Activated naive CD8-positive, alpha-beta T cell treated with anti-CD3 and anti-CD28 coated beads, Interleukin-2, amount 50 U/mL, for 24 hours (primary cell): ENCODE measurements at places on chromosomes 7 and 10.

DNA sequence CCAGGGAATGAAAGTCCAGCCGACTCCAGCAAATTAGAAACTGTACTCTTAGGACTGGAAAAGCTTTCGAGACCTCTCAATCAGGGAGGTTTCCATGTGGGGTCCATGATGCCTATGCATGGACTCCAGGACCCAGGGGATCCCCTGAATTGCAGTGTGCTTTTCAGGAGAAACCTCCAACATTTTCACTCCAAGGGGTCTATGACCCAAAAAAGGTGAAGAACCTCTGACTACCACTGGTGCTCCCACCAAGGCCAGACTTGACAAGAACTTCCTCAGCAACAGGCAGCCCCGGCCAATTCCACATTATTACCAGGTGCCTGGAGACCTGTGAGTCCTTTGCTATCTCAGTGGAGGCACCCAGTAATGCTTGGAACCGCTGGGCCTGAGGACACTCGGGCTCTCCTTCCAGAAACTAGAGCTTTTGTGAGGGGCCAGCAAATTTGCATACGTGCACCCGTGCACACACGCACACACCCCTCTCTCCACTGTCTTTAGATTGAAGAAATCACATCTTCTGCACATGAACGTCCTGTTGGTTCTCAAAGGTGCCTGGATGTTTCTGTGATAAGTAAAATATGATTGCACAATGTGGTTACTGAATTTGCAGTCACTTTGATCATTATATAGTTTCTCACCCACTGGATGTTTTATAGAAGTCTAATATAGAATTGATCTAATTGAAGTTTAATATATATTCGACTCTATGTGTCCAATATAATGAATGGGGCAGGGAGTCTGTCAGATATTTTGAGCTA is 54.7 kb downstream of the SYPL1 start:
- no peak for DNase-seq

DNA sequence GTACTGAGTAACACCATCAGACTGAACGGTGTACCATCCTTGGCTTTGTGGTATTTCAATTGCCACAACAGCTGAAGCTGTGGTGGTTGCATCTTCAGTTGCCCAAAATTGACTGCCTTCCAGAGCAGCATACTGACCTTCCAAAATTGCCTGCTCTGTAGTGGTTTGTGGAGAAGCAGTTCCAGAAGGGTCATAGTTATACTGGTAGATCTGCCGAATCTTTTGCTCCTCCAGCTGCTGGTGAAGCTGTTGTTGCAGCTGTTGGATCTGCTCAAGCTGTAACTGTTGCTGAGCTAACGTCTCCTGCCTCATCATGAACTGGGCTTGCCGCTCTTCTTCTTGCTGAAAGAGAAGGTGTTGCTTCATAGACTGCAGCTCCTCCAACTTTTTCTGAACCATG is 212.2 kb downstream of the PCLO start:
- no peak for DNase-seq

DNA sequence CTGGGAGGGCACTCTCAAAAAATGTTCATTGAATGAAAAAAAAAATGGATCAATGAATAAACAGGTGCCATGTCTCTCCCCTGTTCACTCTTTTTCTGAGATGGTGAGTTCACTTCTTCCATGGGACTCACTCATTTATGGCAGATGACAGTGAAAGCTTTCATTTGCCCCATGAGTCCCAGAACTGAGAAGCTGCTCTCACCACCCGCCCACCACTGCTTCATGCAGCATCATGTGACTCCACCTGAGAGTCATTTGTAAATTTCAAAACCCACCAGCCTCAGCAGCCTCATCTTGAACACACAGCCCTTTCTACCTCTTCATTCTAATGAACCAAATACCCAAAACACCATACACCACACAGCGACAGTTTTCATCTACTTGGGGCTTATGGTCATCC is 64.9 kb downstream of the SCRN1 start:
- no peak for DNase-seq

DNA sequence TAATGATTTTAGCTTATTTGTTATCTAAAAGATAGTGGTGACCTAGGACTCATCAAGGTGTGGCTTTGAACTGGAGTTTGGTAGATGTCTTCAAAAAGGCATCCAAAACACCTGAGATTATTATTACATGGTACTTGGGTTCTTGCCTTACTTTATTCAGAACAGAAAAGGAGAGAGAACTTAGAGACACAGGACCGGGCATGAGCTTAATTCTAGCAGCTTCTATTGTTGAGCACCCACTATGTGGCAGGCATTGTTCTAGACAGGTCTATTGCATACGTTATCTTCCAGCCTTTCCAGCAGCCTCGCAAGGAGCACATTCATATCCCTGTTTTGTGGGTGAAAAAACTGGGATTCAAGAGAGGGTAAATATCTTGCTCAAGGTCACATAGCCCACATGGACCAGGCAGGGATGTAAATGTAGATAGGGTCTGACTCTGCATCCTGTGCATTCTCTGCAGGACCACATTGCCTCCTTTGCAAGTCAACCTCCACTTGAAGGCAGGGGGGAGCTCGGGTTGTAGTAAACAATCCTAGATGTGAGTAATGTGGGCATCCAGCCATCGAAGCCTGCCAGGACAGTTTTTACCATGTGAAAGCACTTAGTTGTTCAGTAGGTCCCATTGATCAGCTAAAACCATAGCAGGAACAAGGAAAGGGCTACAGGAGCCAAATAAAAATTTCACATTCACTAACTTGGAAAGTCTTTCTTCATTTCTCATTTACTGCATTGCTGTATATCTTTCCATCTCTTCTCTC is 551.4 kb downstream of the LRMDA start:
- DNase-seq, result no peak

- DNase-seq, result no peak
These were observed 7.8 kb upstream of the CYP3A4 start for GRCh38 chr7:99791667-99792369.

GRCh38 chr10:126064512-126064911 is 168.1 kb downstream of the FANK1 start:
- DNase-seq, result no peak

- no peak for DNase-seq
These were observed 678.3 kb upstream of the C7orf33 start for GRCh38 chr7:147912291-147912690.

- no peak for DNase-seq
These were observed 197.3 kb downstream of the PRPF18 start for GRCh38 chr10:13784067-13784466.

- no peak for DNase-seq
These were observed 136.6 kb downstream of the AHR start for GRCh38 chr7:17434841-17435692.

DNA sequence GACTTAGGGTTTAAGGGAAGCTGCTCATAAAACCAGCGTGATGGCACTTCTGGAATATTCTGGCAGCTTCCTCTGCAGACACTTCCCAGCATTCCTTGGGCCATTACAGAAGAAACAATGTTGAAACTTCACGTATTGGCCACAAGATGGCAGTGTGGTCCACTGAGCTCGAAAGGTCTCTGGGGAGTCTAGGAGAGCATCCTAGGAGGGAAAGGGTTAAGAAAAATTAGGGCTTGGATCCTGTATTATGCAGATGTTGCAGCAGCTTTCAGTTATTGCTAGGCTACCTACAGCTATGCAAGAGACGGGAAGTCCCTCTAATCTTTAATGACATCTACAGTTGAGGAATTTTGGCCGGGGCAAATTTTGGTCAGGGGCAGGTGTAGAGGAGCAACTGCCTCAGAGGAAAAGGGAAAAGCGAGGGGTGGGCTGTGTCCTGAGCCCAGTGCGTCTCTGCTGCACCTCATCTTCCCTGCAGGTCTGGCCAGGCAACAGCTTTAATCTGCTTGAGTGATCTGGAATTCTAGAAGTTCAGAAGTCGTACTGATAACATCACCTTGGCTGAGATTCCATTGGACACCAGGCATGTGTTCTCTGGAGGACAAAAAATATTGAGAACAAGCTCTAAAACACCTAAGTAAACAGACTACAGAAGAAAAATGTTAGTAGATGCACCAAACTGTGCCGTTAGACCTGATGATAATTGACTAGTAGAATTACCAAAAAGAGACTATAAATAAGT is 220.8 kb upstream of the PRSS58 start:
- peak; percentile 36 for DNase-seq

DNA sequence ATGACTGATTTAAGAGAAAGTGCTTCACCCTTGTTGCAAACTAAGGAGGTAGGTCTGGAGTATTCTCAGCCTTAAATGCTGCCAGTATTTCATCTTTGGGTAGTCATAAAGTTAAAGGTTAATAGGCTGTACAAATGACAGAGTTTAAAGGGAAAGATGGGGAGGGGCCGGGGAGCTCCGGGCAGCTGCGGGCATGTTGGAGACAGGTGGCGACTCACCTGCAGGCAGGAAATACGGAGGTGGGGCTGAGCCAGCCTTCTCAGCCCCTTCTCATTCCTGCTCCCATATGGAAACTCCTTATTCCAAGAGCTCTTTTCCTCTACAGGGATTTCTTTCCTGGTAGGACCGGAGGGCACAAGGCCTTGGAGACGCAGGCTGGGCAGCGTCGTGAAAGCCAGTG is 31.8 kb upstream of the HMX3 start:
- DNase-seq, result no peak

- DNase-seq, result no peak
These were observed 76.7 kb downstream of the SHH start for GRCh38 chr7:155735442-155736115.

DNA sequence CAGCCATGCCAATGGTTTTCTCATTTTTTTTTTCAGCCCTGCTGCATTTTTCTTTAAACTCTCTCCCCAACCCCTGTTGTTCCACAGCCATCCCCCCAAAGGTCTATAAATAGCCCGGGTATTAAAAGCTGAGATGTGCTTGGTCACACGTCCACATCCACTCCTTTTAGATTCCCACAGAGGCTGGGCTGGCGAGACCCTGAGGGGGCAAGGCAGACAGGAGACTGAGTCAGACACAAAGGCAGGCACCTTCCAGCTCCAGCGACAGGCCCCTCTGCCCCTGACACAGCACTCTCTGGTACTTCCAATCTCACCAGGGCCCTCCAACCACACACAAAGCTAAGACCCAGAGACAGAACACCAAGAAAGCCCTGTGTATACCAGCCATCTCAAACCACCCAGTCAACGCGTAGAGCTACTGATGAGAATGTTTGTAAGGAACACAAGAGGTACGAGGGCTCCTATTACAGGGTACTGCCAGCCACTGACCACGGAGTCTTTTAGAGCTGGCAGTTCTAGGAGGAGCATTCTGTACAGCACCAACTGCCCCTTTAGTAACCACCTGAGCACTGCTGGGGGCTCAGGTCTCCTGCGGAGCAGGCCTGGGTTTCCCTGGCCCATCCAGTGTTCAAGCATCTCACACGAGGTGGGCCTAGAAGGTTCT is 64.2 kb upstream of the DDC start:
- DNase-seq, result no peak

GRCh38 chr7:151925446-151926335 is 30.6 kb upstream of the GALNTL5 start:
- DNase-seq, result no peak

- DNase-seq, result no peak
These were observed 38.7 kb upstream of the ZNF32 start for GRCh38 chr10:43687373-43687772.

DNA sequence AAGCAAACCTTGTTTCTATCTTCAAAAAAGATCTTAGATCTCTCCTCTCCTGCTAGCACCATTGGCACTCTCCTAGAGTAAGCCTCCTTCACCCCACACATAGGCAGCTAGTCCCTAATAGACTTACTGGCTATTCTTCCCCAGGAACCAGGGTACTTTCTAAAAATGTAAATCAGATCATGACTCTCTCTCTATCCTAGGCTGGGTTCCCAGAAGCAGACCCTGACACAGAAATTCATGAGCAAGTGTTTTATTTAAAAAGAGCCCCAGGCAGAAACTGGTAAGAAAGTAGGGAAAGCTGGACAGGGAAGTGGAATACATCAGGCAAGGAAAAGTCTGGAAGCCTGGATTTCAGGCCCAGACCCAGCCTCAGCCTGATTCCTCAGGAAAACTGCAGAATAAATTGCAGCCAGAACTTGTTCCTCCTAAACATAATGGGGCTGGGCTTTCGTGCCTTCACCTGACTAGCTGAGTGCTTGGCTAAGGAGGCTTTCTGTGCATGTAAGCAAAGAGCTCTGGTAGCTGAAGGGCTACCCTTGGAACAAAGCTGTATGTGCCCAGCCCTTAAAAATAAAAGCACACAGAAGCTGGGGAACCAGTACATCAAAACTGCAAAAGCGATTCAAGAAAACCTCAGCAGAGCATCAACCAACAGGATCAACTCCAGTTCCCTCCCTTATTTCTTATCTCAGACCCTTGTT is 18.8 kb upstream of the SORBS1 start:
- no peak for DNase-seq

- peak; percentile 65 for DNase-seq
These were observed 6.6 kb downstream of the NPC1L1 start for GRCh38 chr7:44534501-44534900.

GRCh38 chr10:26573674-26574073 is 123.8 kb upstream of the PDSS1 start:
- DNase-seq, result no peak

DNA sequence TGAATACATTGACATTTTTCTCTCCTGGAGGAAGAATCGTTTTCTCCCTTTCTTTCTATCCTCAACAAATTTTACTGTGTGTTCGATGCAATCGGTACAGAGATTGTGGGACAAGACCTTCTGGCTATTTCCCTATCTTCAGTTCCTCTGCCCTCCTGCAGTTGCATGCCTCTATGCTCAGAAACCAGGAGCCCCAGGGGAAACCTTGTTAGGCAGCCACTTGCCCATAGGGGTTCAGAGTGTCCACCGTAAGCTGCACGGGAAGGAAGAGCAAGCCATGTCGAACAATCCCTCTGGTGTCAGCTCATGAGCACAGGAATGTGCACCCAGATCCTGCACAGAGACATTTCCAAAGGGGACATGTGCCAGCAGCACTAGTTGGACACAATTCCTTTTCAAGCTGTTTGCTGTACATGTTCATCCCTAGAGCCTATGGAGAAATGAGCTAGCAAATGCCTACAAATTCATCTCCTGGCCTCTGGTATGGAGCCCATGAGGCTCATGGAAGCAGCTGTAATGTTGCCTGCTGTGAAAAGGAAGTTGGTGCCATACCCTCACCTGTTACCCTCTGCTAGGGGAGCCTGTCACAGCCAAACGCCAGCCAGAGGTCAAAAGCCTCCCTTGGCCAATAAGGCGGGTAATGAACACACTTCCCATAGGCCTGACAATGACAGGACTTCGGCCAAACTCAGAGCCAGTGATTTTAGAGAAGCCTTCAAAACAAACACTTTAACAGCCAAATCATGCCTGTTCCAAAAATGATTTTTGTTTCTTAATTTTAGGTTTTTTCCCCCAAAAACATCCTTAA is 35.9 kb upstream of the ASAH2 start:
- no peak for DNase-seq

DNA sequence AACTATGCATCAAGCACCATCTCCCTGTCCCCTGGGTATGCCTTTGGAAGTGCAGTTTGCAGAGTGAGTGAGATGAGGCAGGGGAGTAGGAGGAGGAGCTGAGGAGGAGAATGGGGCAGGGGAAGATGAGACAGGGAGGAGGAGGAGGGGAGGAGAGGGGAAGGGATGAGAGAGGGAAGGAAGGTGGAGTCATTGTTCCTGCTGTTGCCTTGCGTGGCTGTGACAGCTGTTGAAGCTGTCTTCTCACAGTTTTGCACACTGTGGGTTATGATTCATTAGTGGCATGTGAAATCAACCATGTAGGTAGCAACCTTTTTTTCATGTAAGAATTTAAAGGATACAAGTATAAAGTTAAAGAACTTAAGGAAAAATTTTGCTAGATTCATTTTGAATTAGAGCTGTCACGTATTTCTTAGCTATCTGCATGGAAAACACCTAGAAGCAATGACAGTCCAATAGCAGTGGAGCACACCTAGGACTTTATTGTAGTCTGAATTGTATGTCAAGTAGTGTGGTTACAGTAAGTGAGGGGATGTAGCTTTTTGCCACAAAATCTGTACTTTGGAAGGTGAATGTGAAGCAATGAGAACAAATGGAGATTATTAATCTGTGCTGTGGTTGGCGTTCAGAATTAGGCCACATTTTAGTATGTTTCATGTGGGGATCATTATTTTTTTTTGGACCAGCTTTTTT is 21.7 kb downstream of the CCM2 start:
- DNase-seq, result no peak
